ENCODE measurements at places on chromosomes 2 and 18.

DNA sequence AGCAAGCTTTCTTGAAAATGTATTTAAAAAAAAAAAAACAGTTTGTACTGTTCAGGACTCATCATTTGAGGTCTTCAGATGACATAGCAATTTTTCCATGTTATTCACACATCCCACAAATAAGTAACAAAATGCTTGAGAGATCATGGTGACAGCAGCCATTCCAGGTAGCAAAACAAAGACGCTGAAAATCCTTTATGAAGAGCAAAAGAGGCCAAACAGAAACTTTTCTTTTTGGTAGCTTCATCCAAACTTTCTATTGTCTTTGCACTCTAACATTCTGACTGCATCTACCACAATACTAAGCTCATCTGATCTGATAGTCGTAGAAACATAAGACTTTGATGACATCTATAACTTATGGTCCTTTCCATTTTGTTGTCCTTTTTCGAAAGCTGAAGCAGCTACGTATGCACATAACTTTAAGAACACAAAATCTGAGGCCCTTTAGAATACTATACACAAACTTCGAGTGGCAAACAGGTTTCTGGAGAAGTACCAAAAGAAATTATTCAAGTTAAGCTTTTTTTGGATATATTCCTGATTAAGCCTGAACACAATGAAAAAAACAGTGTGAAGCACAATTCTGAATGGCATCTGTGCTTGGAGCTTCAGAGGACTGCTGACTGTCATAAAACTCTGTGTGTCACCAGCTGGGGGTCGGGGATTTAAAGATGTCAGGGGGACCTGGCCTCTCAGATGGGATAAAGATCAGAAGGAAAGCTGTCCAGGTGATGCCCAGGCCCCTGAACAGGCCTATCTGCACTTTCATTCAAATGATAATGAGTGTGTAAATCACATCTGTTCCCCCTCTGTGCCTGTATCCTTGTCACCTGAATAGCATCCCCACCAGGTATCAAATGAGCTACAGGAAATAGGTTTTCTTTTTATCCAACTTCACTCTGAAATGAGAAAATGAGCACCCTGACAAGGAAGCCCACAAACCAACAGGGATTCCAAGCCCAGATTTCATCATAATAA lies 75.8 kb downstream of the ZEB2 start:
- no peak for DNase-seq

GRCh38 chr2:74419345-74419744 lies 2.1 kb downstream of the C2orf81 start:
- no peak for DNase-seq

DNA sequence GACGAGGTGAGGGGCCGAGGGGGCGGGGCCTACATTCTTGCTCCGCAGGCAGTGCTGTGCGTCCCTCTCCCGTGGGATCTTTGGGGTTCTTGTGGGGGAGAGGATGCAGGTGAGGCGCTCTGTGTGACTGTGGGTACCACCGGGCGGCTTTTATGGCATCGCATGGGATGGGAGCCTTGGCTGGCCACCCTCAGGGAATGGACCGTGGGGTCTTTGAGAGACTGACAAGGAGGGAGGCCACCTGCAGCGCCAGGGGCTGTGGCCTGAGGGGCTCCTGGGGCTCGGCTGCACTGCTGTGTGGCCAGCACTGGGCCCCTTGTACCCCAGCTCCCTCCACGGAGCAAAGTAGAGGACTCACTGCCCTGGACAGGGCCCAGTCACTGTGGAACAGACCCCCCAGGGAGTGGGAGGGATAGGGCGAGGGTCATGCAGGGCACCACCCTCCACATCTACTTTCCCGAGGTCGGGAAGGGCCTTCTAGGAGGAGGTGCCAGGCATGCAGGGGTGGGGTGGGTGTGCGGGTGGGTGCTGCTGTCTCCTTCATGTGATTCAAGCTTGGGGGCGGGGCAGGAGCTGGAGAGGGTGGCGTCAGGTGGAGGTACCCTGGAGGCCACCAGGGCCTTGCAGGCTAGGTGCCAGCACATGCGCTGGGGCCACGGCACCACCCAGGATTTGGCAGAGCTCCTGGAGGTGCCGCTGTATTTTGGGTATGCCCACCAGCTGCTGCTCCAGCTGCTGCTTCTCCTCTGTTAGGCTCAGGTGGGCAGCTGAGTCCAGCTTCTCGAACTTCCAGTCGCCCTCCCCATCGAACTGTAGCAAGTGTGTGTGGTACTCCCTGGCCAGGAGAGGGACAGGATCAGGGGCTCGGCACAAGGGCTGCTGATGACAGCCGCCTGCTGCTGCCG lies 1072.4 kb downstream of the RPIA start:
- no peak for DNase-seq

GRCh38 chr2:84963692-84964405 lies 7.1 kb upstream of the KCMF1 start:
- no peak for DNase-seq
